Nucleus accumbens (tissue), 56 donors: ENCODE measurements at places on chromosomes 4 and X.
A peak's percentile ranks its signal among the peaks of the same experiment; 100 is the strongest.

GRCh38 chr4:148443512-148444295 is 1.5 kb upstream of the NR3C2 start:
- DNase-seq, result peak; percentile 32

DNA sequence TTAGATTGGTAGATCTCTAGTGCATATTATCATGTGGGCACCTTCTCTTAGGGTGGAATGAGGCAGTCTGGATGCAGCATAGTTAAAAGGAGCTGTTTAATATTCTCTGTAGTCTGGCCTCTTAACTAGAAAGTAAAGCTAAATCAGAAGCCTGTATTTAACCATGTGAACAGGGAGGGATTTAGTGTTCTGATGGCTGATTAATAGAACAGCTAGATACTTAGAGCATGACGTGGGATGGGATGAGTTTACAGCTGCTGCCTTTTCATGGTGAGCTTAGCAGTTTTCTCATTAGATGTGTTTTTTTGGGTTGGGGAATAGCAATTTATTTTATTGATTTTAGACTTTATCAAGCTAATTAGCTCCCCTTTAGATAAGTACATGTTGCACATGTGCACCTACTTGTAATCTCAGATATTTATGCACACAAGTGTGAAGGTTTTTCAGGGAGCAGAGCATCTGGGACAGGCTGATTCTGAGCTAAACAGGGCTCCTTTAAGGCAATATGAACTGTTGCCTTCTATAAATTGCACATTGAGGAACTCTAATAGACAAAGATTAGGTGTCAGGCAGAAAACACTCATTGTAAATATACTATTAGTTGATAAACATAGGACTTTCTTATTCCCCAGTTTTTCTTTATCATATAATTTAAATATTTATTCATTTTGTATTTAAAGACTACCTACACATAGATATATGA is 34.1 kb downstream of the YIPF6 start:
- DNase-seq, result no peak

DNA sequence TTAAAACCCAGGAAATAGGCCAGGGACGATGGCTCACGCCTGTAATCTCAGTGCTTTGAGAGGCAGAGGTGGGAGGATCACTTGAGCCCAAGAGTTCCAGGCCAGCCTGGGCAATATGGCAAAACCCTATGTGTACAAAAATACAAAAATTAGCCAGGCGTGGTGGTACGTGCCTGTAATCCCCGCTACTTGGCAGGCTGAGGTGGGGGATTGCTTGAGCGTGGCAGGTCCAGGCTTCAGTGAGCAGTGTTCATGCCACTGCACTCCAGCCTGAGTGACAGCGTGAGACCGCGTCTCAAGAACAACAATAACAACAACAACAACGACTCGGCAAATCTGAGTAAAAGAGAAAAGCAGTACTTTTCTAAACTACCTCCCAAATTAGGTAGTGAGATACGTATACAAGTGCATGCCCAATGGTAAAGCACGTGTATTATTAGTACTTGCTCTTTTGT is 13.0 kb upstream of the NDUFC1 start:
- no peak for DNase-seq

DNA sequence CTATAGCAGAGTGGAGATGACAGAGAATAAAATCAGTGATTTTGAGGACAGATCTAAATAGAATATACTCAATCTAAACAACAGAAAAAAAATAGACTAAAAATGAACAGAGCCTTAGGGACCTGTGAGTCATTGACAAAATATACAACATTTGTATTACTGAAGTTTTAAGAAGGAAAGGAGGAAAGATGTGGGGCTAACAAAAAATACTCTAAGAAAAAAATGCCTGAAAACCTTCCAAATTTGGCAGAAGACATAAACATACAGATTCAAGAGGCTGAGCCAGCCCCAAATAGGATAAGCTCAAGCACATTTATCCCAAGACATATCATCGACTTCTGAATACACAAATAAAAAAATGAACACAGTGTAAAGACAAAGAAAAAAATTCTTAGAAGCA is 123.6 kb upstream of the INTU start:
- no peak for DNase-seq

GRCh38 chr4:165112368-165113121 is at the start of gene TMEM192:
TSS of gene TMEM192 (minus strand) at chr4:165112860. CDS start at chr4:165112773, 87 bp downstream.
- DNase-seq, result peak; percentile 94

- no peak for DNase-seq
Observed at GRCh38 chr4:137393044-137393443, 139.2 kb downstream of the PCDH18 start.

DNA sequence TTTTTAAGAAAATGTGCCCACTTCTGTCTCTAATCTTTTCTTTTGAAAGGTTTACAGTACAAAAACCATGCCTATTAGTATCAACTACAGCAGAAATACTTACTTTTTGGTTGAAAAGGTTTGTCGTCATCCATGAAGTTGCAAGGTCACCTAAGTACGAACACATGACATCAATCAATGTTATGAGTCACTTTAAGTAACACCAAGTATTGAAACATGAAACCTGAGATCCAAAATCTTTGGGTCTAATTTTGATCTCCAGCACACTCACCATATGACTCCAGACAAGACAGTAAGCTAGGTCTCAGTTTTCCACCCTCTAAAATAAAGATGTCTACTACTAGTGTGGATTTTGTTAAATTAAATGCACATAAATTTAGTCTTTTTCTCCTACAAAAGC is 8.4 kb downstream of the ZNF280C start:
- no peak for DNase-seq

GRCh38 chrX:108138814-108139702 is 47.5 kb downstream of the ATG4A start:
- no peak for DNase-seq
